Central memory CD4-positive, alpha-beta T cell (primary cell): ENCODE measurements at places on chromosomes 12 and 14.
A peak's percentile ranks its signal among the peaks of the same experiment; 100 is the strongest.

DNA sequence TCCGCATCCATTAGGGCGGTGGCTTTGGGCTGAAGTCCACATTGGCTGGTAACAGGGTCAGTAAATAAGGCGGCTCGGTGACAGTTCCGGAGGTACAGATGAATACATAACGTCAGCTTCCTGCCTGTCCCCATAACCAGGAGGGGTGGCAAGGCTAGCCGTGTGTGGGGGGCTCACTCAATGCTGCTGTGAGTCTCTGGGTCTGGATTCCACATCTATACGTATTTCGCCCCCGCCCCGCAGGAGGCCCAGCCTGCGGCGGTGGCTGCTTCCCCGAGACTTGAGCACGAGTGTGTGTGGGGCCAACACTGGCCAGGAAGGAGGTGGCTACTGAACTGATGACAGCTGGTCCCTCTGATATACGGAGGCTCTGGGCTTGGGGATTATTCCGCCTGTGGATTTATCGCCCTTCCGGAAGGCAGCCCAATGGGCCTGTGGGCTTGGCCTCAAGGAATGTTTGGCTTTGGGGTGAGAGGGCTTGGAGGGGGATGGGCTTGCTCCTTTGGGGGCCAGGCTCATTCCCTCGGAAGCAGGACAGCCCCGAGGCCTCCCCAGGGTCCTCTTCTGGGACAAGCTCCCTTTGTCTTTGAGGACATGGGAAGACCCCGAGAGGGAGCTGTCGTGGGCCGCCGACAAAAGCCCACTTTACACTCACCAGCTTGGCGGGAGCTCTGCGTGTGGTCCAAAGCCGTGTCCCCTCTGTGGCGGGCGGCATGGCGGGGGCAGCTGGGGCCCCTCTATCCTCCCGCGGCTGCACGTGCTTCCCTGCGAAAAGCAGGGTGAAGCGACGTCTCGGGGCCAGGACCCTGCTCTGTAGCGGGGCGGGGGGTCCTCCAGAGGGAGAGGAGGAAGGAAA lies 82.1 kb downstream of the KIF26A start:
- DNase-seq: no peak

GRCh38 chr12:6230321-6231110 lies 30.3 kb downstream of the CD9 start:
- peak; percentile 73 for DNase-seq

DNA sequence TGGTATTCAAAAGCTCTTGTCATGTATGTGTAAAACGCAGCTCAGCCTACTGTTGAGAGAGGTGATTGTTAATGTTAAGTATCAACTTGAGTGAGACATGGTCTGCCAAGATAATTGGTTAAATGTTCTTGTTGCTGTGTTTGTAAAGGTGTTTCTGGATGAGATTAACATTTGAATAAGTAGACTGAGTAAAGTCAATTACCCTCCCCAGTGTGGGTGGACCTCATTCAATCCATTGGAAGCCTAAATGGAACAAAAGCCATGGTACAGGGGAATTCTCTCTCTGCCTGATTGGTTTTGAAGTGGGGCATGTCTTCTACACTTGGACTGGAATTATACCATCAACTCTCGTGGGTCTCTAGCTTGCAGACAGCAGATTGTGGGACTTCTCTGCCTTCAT lies 63.8 kb upstream of the RERGL start:
- no peak for DNase-seq

GRCh38 chr14:87186737-87187136 lies 806.2 kb downstream of the GALC start:
- DNase-seq: no peak

DNA sequence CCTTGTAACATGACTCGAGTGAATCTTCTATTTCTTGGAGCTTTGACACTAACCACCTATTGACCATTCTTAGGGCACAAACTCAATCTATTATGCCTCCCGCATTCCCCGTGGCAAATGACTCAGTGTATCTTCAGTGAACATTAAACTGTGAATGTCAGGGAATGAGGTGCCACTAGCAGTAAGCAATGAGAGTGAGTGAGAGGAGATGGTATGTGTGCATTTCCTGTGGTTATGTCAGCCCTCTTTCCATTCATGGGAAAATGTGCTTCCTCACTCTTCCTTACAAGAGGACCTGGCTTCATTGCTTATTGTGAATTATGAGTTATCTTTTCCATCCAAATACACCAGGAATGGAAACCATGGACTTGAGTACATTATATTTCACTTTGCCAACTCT lies 229.2 kb downstream of the EMP1 start:
- no peak for DNase-seq

DNA sequence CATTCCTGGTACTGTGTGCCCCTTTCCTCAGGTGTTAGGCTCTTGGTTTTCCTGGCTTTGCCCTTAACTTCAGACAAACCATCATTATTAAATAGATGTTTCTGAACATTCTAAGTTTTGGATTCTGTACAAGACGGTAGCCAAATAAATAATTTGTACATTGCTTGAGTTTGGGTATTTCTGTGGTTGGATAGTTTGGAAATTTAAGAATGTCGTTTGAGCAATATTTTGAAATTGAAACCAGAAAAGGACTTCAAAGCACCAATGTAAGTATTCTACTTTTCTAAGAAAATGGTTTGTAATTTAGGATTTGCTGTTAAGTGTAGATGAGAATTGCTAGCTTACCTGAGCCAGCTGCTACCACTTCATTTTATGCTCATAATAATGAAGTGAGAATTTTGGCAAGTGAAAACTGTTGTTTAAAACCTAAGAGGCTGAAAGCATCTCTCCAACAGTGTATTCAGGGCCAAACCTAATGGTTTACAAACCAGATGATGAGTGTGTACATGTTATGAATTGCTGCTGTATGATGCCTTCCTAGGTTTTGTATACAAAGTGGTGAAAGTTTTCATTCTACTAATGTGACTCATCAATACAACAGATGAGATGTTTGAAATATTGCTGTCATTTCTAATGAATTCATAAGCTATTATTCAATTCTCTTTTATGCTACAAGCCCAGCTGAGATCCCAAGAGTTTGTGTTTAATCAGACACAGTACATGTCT lies 181.5 kb upstream of the PRKD1 start:
- no peak for DNase-seq

DNA sequence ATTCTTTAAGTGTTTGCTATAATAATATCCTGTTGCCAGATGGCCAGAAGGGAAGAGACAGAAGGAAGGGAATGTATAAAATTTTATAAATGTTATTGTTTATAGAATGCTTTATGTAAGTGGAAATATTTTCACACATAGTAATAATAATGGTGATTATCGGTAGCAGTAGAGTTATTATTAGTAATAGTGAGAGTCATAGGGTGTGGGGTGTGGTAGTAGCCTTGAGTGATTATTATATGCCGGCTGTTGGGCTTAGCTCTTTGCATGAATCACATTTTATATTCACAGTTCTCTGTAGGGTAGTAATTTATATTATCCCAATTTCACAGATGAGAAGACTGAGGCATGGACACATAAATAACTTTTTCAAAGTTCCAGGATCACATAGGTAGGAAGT lies 391.4 kb downstream of the C12orf75 start:
- no peak for DNase-seq

GRCh38 chr14:52778702-52779101 lies 12.7 kb downstream of the GNPNAT1 start:
- no peak for DNase-seq

DNA sequence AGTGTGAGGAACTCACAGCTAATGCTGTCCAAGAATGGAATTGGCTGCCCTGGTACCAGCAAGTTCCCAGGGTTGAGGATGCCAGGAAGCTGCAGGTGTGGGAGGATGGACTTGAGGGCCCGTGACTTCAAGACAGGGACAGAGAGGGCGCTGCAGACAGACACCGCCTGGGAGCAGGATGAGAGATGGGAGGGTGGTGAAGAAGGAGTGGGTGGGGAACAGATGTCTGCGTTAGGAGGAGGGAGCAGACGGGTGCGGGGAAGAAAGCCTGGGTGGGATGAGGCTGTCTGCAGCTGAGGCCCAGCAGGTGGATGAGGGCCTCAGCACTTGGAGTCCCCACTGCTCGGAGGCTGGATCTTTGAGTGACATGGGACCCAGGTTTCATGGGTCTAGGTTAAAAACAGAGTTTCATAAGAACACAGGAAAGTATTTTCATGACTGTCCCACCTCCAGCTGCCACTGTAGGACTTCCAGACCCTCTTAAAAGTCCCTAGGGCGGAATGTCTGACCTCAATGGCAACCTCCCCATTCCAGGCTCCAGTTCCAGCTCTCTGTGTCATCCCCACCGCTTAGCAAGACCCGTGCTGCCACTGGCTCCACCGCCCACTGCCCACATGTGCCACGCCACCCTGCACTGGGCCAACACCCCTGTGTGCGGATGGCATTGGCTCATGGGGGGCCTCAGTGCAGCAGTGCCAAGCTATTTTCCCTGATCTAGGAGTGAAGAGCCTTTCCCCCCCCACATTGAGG lies 70.3 kb upstream of the SCN8A start:
- no peak for DNase-seq

DNA sequence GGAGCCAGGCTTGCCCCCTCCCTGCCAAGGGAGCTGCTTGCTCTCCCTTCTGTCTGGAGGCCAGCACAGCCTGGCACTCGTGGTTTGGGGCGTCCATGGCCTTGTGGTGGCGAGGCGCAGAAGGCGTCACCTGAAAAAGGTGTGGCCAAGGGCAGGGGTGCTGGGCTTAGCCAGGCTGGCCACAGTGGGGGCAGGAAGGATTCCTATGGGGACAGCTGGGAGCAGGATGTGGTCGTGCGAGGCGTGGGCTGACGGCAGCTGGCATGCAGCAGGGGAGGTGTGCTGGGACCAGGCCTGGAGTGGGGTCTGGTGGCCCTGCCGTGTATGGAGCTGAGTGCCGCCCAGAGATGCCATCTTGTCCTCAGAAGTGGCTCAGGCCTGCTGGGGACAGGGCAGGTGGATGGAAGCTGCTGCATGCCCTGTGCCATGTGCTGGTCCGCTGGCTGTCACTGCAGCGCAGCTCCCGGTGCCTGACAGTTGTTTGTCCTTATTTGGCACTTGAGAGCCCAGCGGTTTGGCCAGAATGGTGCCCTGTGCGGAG lies 30.0 kb downstream of the SH2B3 start:
- DNase-seq: peak; percentile 39

DNA sequence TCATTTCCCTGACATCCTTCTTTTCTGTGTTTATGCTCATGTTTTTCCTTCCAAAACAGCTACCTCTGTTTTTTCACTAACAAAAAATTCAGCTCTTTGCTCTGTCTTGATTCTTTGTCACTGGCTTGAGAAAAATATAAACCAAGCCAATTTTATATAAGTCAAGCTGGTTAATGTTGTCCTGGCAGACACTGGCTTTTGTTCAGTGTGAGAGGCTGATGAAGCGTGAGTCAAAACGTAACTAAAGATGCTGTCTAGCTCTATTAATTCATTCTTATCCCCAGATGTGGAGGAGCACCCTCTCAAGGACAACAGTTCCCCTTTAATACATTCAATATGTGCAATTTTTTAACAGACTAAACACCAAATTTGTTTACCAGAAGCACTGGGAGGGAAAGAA lies 15.8 kb downstream of the TSPAN8 start:
- no peak for DNase-seq

DNA sequence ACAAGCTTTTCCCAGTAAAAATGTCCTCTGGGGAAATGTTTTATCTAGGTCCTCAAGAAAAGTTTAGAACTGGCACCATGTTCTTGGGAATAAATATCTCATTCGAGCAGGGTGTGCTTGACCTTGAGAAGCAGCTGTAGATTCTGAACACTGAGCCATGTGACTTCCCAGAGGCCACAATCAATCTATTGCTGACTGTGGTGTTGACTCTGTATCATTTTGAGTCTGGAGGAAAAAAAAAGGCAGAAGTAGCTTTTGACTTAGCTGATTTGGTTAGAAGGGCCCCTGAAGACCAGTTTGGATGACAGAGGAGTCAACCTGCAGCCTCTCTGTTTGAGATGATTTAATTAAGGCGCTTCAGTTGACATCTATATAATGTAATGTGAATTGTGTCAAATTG lies 592.4 kb upstream of the SEL1L start:
- no peak for DNase-seq

GRCh38 chr12:89103831-89104230 lies 248.5 kb downstream of the DUSP6 start:
- no peak for DNase-seq

- no peak for DNase-seq
Measured at GRCh38 chr14:34300882-34301734, 160.9 kb downstream of the SPTSSA start.

DNA sequence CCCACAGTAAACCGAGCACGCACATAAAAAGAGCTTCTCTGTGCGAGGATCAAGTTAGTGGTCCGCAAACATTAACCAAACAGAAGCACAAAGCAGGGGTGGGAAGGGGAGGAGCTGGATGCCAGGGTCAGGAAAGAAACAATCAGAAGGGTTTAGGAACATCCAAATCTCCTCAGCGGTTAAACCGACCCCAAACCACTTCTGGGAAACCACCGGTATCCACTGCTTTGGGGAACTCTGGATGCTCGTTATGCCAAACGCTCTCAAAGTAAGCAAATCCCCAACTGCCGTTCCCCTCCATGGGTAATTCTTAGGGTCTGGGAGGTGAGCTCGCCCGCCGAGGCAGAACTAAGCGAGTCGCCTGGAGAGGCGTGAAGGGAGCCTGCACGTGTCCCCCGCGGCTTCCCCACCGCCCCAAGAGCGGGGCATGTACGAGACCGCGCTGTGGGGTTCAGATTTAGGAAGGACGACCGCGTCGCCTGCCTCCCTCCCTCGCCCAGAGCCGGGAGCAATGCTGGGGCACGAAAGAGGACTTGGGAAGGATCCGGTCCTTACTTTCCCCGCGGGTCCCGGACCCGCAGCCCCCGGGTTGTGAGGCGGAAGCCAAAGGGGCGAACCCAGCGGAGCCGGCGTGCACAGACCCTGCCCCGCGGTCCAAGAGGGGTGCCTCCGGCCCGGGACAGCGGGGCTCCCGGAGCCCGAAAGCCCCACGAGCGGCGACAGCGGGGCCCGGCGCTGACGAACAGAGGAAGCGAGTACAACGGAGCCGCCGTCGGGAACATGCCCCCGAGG lies 711 bp downstream of the SBNO1 start:
- peak; percentile 20 for DNase-seq

DNA sequence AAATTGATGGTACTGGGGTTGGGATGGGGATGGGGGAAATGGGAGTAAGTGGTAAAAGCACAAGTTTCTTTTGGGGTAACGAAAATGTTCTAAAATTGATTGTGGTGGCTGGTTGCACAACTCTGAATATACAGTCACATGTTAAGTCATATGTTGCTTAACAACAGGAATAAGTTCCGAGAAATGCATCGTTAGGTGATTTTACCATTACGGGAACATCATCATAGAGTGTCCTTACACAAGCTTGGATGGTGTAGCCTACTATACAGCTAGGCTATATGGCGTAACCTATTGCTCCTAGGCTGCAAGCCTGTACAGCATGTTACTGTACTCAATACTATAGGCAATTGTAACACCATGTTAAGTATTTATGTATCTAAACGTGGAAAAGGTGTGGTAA lies 31.0 kb downstream of the ITGA7 start:
- DNase-seq: no peak

DNA sequence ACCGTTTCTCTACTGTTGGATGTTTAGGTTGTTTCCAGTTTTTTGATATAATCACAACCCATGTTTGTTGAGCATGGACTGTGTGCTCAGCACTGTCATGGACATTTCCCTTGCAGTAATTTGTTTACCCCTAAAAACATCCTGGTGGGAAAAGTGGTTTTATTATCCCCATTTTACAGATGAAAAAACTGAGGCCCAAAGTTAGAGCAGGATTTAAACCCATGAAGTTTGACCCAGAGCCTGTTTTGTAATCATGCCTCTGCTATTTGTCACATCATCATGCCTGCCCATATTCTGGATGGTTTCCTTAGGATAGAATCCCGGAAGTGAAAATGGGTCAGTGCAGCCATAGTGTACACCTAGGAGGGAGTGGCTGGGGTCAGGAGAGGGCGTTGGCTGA lies 17.0 kb upstream of the LRP1-AS start:
- DNase-seq: no peak

- DNase-seq: no peak
Measured at GRCh38 chr12:81597928-81598604, 161.1 kb downstream of the PPFIA2 start.
